Activated CD8-positive, alpha-beta memory T cell treated with anti-CD3 and anti-CD28 coated beads, Interleukin-2, amount 50 U/mL, for 4 hours (primary cell): ENCODE measurements at places on chromosomes 2 and 18.

GRCh38 chr2:214515111-214515510 lies 104.3 kb downstream of the VWC2L start:
- DNase-seq: no peak

GRCh38 chr18:69414184-69414583 lies 13.5 kb downstream of the DOK6 start:
- DNase-seq: no peak

DNA sequence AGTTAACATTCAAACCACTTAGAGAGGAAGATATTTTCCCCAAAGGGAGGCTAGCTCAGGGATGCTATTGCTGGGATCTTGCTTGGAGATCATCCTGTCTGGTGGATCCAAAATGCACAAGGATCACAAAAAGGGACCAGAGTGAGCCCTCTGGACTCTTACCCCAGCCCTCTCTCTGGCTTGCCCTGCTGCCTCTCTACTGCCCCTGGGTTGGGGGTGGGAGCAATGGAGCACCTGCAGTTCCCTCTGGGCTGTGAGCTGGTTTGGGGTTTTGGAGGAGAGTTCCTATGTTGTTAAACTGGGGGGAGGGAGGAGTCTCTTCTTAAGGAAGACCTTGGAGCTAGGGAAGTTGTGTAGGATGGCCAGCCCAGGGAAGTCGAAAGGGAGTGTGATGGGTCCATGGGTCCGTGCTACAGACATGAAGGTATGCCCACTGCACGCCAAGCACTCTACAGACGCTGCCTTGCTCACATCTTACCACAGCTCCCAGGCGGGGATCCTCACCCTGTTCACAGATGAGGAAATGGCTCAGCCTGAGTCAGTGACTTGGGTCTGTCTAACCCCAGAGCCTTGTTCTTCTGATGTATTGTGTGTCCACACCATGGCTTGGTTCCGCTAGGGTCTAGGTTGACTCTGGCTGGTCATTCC lies 3.8 kb downstream of the LBH start:
- peak; percentile 69 for DNase-seq

DNA sequence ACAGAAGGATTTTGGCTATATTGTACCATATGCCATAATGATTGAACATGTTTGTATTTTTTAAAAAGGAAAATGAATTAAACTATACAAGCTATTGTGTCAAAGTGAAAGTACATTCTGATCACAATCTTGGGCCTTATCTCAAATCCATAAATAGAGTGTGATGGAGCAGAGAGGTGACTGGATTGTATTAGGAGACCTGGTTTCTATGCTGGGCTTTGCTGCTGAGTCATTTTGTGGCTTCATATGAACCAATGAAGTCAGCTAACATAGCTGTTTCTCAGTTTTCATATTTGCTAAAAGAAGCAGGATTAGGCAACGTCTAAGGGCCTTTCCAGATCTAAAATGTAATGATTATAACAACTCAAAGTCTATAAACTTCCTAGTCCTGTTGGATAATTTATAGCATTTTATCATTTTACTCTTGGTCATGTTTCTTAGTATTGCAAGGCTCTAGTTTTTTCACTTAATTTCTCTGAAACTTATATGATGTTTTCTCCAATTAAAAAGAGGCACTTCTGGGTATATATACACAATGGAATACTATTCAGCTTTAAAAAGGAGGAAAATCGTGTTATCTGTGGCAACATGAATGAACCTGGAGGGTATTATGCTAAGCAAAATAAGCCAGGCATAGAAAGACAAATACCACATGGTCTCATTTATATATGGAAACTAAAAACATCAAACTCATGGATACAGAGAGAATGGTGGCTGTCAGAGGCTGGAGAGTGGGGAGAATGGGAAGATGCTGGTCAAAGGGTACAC lies 112.3 kb downstream of the MEP1B start:
- no peak for DNase-seq

DNA sequence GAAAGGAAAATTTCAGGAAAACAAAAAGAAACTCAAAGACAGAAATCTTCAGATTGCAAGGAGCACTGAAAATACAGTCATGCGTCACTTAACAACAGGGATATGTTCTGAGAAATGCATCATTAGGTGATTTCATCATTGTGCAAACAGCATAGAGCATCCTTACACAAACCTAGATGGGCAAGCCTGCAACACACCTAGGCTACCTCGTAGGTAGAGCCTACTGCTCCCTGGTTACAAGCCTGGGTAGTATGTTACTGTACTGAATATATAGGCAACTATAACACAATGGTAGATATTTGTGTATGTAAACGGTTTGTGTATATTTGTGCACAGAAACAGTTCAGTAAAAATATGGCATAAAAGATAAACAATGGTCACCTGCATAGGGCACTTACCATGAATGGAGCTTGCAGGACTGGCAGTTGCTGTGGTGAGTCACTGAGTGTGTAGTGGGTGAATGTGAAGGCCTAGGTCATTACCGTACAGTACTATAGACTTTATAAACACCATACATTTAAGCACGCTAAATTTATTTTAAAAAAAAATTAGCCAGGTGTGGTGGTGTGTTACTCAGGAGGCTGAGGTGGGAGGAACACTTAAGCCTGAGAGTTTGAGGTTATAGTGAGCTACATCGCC lies 33.4 kb downstream of the SFXN5 start:
- DNase-seq: no peak

- no peak for DNase-seq
Observed at GRCh38 chr2:25036221-25036559, 5.7 kb upstream of the EFR3B start.

- DNase-seq: no peak
Observed at GRCh38 chr2:186984966-186985365, 136.0 kb upstream of the ZSWIM2 start.

- no peak for DNase-seq
Observed at GRCh38 chr18:43312891-43313290, 35.6 kb upstream of the SYT4 start.

GRCh38 chr2:217085543-217085942 lies 225.7 kb upstream of the TNP1 start:
- no peak for DNase-seq

DNA sequence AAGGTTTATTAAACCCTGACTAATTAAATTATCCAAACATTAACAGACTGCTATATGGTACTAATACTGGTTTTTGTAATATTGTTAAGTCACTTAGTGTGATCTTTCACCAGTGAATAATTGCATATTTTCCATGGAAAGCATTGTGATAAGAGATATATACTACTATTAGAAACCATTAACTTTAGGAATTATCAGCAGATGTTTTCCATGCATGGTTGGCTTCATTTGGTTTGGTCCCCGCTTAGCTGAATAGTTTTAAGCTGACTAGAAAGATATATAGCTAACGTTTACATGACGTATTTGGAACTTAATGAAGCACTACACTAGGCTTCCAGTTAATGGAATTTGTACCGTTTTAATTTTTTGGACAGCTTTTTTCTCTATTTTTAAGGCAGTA lies 37.9 kb downstream of the LCLAT1 start:
- no peak for DNase-seq

GRCh38 chr2:216371721-216372702 lies at the start of gene MARCHF4:
Gene MARCHF4 (minus strand): TSS chr2:216372483. CDS start chr2:216370260, 2,223 bp downstream.
- peak; percentile 71 for DNase-seq

GRCh38 chr2:196108604-196109003 lies 40.0 kb upstream of the DNAH7 start:
- DNase-seq: no peak

DNA sequence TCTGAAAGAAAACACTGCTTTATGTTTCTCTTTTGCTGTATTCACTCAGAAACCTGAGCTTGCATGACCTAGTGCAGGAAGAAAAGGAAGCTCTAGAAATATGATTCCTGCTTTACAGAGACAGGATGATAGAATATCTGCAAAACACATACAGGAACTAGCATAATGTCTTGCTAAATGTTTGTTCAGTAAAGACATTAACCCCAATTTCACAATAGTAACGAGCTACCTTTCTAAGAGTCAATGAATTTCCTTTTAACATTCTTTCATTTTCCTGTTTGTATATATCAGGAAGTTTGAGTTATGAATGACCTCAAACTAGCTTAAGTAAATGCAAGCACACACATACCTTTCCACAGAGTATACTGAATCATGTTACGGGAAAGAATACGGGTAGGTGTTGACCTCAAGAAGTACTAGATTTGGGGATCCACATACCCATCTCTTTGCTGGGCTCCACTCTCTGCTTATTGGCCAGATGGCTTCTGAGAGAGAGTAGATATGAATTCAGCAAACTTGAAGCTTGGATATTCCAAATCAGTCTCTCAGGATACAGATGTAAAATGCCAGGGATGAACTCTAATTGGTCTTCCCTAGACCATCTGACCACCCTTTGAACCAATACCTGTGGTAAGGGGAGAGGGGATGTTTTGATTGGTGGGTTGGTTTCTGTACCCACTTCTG lies 18.2 kb upstream of the ACSL3 start:
- DNase-seq: no peak

- DNase-seq: no peak
Observed at GRCh38 chr2:69615969-69616368, 27.6 kb downstream of the AAK1 start.

- no peak for DNase-seq
Observed at GRCh38 chr2:211367711-211368110, 811.3 kb downstream of the CPS1 start.

- DNase-seq: no peak
Observed at GRCh38 chr2:172817411-172817810, 81.8 kb downstream of the RAPGEF4 start.

DNA sequence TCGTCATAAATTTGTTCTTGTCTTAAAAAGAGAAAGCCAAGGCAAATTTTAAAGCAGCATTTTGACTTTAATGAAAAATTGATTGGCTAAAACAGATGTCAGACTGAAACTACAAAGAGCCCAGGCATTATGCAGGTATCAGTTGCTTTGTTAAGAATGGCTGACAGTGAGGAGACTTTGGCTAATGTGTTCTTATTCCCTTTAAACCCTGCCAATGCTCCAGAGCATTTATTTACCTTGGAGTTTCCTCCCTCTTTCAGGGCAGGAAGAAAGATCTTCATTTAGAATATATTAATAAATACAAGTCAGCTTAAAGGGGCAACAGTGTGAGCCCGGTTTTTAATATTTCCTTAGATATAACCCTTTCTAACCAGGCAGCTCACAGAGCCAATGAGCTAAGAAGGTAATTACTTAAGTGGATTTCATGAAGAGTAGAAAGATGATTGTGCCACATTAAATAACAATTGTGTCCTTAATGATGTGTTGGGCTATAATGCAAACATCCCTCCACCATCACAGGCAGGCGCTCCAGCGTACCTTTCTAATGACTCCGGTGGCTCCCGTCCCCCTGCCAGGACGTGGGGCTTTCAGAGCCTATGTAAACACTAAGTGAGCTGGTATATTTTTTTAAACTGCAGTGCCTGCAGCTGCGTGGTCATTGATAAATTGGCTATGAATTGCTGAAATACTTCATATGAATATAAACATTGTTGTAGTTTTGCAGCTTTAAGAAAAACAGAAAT lies 349.4 kb upstream of the POU3F3 start:
- no peak for DNase-seq

- no peak for DNase-seq
Observed at GRCh38 chr2:134227666-134228065, 26.2 kb upstream of the MGAT5 start.

DNA sequence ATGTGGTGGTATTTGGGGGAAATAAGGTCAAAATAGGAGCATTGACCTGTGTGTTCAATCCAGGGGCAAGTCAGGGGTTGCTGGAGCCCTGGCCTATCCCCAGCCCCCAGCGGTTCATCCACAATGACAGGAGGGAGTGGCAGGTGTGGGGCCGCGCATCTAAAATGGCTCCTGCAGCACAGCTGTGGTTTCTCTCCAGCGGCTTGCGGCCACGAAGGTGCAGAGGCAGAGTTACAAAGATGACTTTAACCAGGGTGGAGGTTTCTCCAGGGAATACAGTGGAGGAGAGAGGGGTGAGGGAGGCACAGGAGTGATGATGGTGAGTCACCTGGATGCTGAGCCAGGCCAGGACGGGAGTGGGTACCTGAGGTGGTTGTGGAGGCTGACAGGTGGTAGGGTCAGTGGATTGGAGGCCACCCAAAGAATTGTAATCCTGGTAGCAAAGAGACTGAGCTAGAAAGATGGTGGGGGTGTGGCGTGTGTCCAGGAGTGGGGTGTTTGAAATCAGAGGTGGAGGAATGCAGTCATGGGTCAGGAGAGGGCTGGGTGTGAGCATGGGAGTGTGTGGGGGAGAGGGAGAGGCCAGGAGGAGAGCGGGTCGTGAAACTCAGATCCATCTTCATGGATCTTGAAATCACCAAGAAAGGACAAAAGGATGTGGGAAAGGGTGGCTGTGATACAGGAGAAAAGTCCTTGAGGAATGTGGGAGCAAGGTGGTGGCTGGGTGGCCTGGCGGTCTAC lies 83.2 kb downstream of the CTIF start:
- DNase-seq: no peak

- no peak for DNase-seq
Observed at GRCh38 chr2:100321179-100321865, 979 bp downstream of the LONRF2 start.

DNA sequence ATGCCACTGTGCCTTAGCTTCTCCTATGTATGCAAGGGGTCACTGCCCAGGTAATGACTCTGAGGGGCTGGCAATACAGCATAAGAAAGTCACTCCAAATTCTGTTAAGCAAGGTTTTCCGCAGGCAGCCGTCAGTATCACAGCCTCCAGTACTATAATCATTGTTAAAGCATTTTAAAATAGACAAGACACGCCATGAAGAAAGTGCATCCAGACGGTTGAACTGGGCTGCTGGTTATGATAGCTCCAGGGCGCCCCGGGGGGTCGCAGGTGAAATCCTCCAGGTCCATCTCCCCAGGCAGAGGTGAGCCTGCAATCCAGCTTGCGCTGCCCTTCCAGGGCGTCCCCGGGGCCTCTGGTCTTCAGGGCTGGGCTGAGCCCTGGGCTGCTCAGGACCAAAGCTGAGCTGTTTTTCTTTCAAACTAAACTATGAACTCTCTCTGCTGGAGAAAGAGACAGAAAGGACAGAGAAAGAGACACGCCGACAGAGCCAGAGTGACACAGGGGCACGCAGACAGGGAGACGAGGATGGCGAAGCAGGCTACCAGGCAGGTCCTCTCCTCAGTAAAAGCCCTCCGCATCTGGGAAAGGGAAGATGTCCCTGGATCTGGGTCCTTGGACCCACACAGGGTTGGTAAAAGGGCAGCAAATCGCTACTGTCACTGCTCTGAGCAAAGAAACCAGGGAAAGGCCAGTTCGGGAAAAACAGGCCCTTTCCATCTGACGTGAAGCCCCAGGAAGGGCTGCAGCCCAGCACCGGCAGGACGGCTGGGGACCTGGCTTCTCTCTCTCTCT lies 2.1 kb upstream of the TWIST2 start:
- no peak for DNase-seq
